Muscle of leg (tissue), 16 donors: ENCODE measurements at places on chromosomes 5 and 9. TPM values are rescaled to one million over a fixed set of nuclear protein-coding genes. Genes with fewer than 3 reads are reported as not detected.

DNA sequence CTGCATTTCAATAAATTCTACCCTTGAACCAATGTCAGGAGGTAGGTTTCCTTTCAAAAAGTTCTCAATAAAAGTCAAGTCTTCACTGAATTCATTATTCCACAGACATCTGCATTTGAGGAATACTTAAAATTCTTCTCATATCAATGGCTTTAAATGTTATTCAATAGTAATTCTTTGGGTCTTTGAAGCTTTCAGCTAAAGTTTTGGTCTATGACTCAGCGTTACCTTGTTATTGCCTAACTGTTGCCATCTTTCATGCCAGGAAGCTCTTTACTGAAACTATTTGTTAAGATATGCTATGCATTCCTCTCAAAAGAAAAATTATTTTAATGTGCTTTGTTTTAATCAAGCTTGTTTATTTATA lies 170.5 kb downstream of the NNT start:
- no peak for DNase-seq

- DNase-seq = peak; percentile 45
Measured at GRCh38 chr9:116945817-116946216, 258.7 kb downstream of the TRIM32 start.

DNA sequence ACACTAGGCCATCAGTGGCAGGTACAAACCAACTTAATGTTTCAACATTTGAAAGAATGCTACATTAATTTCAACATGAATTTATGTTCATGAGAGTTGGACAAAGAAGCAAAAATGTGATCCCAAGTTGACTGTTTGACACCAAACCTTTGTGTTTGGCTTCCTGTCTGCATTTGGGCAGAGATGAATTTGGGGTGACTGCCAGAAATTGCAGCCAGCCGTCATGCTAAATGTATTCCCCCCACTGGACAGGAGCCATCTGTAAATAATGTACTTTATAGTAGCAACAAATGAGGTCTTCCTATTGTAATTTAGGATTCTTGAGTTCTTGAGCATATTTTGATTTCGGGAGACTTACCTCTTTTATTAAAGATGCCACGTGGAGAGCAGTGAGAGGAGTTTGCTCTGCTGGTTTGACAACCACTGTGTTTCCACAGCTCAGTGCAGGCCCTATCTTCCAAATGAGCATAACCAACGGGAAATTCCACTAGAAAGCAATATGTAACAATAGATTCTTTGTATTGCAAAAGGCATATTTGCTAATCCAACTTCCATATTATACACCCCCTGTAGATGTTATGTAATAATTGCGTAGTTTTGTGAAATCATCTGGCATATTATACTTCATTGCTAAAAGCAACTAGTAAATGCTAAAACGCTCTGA lies 27.6 kb downstream of the ALDH1A1 start:
- DNase-seq = peak; percentile 56

DNA sequence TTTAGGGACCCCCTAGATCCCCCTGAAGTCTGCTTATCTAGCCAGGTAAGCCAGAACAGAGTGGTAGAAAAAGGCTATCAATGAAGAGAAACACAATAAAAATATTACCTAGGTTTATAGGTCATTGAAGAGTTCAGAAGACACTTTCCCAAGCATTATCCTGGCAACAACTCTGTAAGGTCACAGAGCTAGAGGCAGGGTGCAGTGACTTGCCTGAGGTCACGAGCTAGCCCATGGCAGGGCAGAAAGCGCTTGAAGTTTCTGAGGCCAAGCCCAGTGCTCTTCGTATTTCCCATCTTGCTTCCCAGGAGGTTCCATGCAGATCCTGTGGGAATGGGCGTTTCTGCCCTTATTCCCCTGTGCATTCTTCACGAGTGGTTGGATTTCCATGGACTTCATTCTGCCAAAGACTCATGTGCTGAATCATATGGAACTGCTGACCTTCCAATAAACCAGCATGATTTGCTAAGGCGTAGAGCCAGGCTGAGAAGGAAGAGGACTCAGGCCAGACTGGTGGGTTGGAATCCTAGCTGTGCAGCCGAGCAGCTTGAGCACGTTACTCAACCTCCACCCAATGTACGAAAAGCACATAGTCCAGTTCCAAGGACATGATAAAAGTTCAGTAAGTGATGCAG lies 22.1 kb downstream of the TRMO start:
- DNase-seq = no peak

DNA sequence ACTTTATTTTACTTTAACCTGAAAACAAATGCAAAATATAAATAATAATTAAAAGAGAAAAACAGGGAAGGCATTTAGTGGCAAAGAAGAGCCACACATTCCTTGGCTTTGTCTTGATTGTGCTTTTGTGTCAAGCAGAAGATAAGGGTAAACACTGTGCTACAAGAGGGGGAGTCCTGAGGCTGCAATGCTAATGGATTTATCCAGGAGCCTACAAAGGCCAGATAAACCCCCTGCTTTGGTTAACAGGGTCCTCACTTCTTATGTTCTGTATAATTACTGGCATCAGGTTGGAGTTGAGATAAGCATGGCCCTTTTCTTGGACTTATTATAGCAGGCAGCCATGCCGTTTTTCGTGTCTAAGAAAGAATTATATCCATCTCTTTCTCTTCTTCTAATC lies 302.8 kb downstream of the EFNA5 start:
- DNase-seq = no peak

DNA sequence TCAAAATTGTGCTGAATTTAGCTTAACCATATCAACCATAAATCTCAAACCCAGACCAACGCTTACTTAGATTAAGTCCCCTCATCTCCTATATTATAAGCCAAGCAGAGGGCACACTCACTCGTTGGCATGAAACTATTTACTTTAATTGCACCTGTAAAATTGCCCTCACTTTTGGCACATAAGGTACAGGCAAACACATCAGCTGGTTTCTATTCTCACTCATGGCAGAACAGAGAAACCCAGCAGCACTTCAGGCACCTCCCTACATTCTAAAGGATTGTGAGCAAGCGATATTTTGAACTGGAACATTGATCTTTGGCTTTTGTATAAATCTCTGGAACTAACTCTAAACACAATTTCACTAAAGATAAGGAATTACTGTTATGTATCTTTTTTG lies 845.6 kb upstream of the CDH6 start:
- no peak for DNase-seq

- peak; percentile 39 for DNase-seq
Measured at GRCh38 chr5:35202319-35203111, 27.8 kb downstream of the PRLR start.

DNA sequence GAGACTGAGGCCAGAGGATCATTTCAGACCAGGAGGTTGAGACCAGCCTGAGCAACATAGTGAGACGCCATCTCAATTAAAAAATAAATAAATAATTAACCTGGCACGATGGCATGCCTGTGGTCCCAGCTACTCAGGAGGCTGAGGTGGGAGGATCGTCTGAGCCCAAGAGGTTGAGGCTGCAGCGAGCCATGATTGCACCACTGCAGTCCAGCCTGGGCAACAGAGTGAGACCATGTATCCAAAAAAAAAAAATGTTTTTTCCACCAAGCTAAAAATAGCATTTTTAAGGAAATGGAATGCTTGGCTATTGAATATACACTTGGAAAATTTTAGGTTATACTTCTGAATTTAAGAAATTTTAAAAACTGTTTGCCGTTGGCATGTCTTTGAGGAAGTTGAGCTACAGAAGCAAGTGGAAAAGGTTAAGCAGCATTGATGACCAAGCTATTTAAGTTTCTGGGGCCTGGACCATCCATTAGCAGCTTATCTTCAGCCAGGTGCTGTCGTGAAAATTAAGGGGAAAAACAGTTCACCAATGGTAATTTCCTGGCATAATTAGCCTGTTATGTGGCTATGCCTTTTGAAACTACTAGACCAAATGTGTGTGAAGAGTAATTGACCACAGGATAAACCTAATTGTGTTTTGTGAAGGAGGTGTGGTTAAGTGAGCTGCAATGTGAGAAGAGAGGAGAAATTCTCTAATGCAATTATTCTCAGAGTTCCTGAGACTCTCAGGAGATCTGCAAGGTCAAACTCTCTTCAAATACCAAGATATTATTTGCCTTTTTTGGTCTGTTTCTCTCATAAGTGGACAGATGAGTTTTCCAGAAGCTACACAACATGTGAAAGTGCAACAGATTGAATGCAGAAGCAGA lies 21.0 kb downstream of the F2R start:
- peak; percentile 91 for DNase-seq

DNA sequence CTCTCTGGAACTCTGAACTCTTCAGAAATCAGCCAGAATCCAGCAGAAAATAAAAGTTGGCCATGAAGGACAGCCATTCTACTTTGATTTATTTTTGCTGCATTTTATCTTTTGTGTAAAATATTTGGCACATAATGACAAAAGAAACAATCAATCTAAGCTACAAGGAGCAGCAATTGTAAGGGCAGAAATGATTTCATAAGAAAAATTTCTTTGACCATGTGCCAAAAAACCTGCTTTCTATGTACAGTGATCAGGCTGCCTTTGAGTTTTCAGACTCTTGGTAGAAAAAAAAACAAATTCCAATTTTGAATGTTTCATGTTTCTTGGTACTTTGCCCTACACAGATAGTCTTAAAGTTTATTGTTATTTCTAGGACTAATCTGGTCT lies 69.8 kb upstream of the SLC1A3 start:
- DNase-seq = peak; percentile 56

DNA sequence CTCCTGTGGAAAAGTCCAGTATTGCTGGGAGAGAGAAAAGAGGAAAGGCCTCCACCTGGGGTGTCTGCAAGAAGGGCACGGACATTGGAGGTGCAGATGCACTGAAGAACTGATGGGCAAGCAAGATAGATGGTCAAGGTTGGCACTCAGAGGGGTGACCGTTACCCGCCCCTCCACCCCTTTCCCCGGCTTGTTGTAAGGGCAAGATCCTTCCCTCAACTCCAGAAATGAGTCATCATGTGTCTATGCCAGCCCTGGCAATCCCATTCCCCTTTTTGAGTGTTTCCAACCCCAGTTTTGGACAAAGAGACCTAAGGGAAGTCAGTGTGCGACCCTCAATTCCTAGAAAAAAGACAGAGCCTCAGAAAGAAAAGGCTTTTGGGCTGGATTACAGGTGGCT lies 34.9 kb upstream of the ATP6V1G1 start:
- DNase-seq = no peak

GRCh38 chr9:21836437-21837161 lies 34.2 kb downstream of the MTAP start:
- DNase-seq = no peak

PBX3 gene
- total RNA-seq = 11.4 TPM

PRR7 gene
- 0.93 TPM for total RNA-seq
